Activated T-helper 1 cell treated with Interleukin-2 at 50 U/mL for 16 hours (primary cell): ENCODE measurements at places on chromosomes 1 and 21.

GRCh38 chr1:226447932-226448665, 40.2 kb upstream of the PARP1 start:
- no peak for DNase-seq

DNA sequence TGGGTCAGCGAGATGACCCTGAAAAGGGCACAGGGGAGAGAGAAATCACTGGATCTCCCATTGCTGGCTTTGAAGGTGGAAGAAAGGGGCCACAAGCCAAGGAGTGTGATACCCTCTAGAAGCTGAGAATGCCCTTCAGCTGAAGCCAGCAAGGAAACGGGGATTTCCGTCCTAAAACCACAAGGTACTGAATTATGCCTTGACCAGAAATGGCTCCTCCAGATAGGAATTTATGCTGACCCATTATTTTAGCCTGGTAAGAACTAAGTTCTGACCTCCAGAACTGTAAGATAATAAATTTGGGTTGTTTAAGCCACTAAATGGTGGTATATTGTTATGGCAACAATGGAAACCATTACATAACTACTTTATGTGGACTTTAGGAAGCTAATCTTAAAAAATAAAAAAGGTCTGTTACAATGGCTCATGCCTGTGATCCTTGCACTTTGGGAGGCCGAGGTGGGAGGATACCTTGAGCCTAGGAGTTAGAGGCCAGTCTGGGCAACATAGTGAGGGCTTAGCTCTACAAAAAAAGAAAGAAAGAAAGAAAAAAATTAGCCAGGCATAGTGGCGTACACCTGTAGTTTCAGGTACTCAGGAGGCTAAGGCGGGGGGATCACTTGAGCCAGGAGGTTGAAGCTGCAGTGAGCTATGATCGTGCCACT, 3.6 kb upstream of the H6PD start:
- no peak for DNase-seq

- no peak for DNase-seq
Observed at GRCh38 chr1:37073854-37074379, 39.6 kb upstream of the GRIK3 start.

- no peak for DNase-seq
Observed at GRCh38 chr1:58629031-58629462, 52.0 kb upstream of the TACSTD2 start.

DNA sequence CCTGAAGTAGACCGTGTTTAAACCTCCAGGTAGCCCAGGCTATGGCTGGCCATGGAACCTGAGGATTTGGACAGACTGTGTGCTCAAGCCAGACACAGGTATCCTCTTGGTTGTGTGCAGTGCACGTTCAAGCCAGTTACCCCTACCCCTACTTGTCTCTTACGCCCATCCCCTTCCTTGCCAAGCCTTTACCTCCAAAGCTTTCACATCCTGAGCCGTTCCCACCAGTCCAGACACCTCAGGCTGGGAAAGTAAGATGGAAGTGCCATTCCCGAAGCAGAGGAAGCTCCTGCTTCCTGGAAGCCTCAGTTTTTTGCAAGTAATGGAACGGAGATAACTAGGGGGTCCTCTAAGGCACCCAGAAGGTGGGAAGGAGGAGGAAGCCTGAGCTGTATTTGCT, 41.5 kb upstream of the HMGB4 start:
- no peak for DNase-seq

GRCh38 chr1:224565186-224565585, 50.9 kb upstream of the CNIH3 start:
- no peak for DNase-seq

DNA sequence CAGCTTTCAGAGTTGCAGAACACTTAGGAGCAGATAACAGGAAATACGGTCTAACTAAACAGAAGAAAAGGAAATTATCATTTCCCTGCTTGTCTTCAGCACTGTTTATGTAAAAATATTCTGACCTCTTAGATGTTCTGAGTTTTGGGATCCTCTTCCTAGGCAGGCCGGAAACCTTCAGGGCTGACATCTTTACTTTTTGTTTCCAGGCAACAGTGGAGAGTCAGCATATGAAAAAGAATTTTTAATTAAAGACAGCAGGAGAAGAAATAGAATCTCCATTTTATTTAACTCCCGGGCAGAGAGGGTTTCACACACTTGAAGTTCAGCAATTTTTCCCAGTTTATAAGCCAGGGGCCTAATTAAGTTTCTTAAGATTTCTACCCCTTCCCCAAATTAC, 5.1 kb upstream of the RIPPLY3 start:
- no peak for DNase-seq

DNA sequence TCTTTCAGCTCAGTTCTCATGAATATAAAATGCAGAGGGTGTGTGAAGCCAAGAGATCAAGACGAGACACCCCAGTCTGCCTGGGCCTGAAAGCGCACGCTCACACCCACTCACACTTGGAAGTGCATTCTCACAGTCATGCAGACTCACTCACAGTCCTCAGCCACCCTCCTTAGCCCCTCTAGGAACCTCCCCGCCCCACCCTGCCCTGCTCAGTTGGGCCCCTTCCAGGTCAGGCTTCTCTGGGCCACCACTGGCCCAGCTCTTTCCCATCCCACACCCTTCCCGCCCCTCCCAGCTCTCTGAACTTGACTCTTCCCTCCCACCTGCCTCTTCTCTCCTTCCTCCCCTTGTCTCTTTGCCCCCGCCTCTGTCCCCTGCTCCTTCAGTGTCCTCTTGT, 93.8 kb downstream of the EPHB2 start:
- DNase-seq, result no peak
